CD4-positive, alpha-beta memory T cell (primary cell): ENCODE measurements at places on chromosomes 7 and 10. TPM values are rescaled to one million over a fixed set of nuclear protein-coding genes. Genes with fewer than 3 reads are reported as not detected.

Gene UCMA
- not detected for polyA plus RNA-seq

- H3K4me1 ChIP-seq: no peaks in the 10 kb centered on the region
- DNase-seq: peak; percentile 37
- H3K36me3 ChIP-seq: no peaks in the 10 kb centered on the region
- no peaks in the 10 kb centered on the region for H3K27me3 ChIP-seq
- H3K27ac ChIP-seq: no peak overlapping the region
These were observed 444.7 kb downstream of the DGKB start for GRCh38 chr7:14457568-14458453.

DNA sequence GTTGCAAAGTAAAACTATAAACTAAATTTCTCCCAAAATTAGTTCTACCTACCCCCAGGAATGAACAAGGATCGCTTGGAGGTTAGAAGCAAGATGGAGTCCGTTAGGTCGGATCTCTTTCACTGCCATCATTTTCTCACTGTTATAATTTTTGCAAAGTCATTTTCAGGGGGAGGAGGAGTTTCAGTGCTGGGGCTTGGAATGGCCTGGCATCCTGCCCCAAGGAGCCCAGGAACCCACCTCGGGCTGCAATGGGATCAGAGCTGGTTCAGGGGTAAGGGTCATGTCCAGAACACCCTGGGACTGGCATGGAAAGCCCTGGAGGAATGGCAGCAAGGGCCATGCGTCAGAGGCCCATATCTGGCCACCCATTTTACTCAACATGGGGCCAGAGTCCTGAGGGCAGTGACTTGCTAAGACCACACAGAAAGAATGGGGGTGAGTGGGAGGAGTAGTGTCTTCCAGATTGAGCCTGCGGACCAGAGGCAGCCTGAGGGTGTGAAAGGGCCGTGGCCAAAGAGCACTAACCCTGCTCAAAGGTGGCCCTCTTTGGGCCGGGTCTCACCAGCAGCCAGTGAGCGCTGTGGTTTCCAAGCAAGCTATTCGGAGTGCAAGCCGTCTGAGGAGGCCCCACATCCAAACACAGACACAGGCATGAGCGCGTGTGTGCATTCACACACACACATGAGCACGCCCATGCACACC, 31.8 kb downstream of the GPRIN2 start:
- H3K27me3 ChIP-seq: no peaks in the 10 kb centered on the region
- no peak overlapping the region for H3K4me3 ChIP-seq
- H3K27ac ChIP-seq: no peak overlapping the region
- no peaks in the 10 kb centered on the region for H3K4me1 ChIP-seq
- no peak for DNase-seq

DNA sequence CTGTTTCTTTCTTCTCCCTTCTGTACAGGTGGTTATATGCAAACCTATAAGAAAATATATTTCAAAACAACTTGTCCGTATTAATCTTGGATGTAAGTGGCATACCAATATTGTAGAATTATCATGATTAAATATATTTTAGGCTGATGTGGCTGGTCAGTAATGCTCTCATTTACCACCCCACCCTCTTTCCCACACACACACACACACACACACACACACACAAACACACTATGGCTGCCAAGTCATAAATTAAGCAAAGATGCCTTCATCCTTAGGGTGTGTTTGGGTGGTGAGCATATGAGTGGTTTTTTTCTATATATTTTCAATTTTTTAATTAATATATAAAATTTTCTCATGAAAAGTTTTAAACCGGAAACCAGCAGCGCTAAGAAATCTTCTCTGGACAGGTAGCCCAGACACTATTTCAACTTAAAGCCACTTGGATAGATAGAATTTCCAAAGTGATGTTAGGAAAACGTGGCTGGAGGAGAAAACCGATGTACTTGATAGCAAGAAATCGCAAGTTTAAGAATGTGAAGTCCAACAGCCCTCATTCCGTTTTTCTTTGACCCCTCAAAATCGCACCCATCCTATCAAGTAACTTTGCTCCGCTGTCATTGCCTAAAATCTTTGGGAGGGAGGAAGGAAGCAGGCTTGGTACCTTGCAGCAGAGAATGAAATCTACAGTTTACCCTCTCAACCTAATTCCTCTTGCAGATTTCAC, 171.7 kb downstream of the FAM107B start:
- DNase-seq: no peak
- H3K4me1 ChIP-seq: peaks cover 58% of the 10 kb centered on the region
- H3K27me3 ChIP-seq: no peaks in the 10 kb centered on the region
- H3K4me3 ChIP-seq: peak overlapping the region; percentile 72
- peak overlapping the region; percentile 74 for H3K27ac ChIP-seq

DNA sequence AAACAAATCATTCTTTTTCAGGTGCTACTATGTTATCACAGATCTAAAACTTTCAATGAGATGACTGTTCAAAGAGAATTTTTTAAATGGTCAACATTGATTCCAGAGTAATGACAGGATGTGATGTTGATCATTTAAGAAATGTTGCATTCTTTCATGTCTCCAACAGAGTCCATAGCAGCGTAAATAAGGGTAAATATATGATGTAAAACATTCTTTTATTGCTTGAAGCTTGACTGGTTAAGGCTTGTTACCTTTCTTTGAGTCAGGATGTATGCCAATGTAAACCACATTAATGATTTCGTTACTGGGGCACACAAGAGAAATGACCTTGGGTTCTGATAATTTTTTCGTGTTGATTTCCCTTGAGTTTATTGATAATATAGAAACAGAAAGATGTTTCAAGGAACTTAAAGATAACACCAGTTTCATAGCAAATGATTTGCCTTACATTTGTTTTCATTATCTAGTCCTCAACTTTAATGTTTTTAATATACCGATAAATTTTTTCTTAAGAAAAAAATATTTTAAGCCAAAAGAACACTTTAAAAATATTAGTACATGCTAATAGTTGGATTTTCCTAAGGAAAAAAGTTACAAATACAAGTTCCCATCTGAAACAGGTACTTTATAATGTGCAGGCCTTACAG, 3.5 kb downstream of the STK17A start:
- H3K27ac ChIP-seq: peak overlapping the region; percentile 87
- no peaks in the 10 kb centered on the region for H3K27me3 ChIP-seq
- DNase-seq: peak; percentile 81
- peaks cover 54% of the 10 kb centered on the region for H3K4me1 ChIP-seq
- H3K4me3 ChIP-seq: peak overlapping the region; percentile 97
